Cortex of kidney (tissue), 1 donor: ENCODE measurements at places on chromosomes 7 and 10.

DNA sequence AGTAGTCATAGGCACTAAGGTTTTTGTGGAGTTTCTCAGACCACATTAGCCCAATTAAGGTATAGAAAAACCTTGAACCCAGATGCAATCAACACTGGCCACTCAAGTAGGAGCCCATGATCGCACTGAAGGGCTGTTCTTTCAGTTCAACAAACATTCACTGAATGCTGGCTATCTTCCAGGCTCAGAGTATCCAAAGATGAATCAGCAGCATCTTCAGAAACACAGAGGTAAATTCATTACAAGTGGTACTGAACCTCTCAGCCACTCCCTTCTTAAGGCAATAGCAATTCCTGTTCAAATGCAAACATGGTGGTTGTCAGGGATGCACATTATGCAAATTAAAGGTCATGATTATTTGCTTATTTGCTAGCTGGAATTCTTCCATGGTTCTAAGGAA, 17.1 kb downstream of the KCNK18 start:
- DNase-seq = no peak

DNA sequence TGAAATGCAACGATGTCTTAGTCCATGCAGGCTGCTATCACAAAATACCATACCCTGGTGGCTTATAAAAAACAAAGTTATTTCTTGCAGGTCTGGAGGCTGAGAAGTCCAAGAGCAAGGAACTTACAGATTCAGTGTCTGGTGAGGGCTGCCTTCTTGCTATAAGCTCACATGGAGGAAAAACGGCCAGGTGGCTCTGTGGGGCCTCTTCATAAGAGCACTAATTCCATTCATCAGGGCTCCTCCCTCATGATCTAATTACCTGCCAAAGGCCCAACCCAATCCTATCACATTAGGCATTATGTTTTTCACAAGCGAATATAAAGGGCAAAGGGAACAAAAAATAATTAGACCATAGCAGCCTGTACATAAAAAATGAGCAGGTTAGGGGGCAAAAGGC, 35.4 kb downstream of the PAPSS2 start:
- DNase-seq = no peak

DNA sequence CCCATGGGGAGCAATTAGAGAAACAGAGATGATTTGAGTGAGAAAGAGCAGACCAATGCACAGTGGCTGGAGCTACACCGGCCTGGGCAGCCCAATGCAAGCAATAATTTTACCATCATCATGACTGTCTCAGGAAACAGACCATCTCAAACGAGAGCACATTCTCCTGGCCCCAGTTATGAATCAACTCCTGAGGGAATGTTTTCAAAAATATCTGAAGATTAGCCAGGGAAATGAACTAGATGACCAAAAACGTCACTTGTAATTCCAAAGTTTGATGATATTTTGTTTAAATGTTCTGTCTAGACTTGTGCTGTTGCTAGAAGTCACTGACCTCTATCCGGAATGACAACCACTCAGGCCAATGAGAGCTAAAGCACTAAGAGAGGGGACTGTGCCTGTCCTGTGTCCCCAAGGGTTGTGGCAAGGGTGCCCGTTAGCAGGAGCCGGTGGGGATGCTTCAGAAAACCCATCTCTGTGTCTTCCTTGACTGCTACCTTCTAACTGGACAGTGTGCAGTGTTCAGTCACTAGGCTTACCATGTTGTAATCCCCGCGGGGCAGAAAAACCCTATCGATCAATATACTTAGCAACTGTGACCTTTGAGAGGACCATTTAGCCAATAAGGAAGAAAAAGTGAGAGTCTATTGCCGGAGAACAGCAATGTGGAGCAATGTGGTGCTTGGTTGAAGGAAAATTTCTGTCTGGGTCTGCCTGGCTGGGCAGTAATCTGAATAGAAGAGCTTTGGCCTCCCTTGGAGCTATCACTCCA, 202.4 kb downstream of the ADAM12 start:
- no peak for DNase-seq

GRCh38 chr7:94701555-94701973, 45.6 kb upstream of the SGCE start:
- no peak for DNase-seq

DNA sequence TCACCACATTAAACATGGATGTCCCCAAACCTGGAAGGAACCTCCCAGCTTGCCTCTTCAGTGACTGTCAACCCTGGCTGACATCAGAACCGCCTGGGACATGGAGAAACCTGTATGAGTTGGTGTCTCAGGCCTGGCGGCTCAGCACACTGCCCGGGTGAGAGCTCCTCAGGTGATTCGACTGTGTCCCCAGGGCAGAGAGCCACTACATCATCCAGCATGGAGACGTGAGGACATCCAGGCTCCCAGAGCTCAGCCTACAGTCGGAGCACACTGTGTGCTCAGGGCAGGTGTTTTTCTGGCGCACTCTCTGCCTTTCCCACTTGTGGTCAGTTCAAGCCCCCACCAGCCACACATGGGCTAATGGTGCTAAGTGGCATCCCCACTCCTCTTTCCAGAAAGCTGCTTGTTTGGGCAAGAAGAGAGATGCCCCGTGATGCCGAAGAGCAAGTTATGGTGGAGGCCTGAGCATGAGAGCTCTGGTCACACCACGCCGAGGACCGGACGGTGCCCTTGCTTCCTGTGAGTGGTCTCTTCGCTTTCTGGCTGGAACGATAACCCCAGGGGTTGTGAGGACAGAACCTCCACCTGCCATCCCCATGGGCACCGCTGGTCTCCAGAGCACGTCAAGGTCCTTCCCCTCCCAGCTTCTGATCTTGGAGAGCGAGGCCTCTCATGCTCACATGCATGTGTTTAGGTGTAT, 38.5 kb downstream of the AMZ1 start:
- DNase-seq = no peak
